ENCODE measurements at places on chromosomes 11 and 22. TPM values are rescaled to one million over a fixed set of nuclear protein-coding genes. Genes with fewer than 3 reads are reported as not detected.

- no peak overlapping the region for H3K27ac ChIP-seq
- H3K36me3 ChIP-seq = no peaks in the 10 kb centered on the region
- H3K4me1 ChIP-seq = no peaks in the 10 kb centered on the region
- no peak for DNase-seq
- no peaks in the 10 kb centered on the region for H3K27me3 ChIP-seq
- no peak overlapping the region for H3K4me3 ChIP-seq
Measured at GRCh38 chr22:34293324-34293723, 373.0 kb upstream of the LARGE1 start.

GRCh38 chr11:1300569-1301187 is 8.8 kb downstream of the TOLLIP start:
- no peaks in the 10 kb centered on the region for H3K36me3 ChIP-seq
- H3K4me1 ChIP-seq = peaks cover 79% of the 10 kb centered on the region
- H3K27ac ChIP-seq = no peak overlapping the region
- no peaks in the 10 kb centered on the region for H3K27me3 ChIP-seq
- peak; percentile 8 for DNase-seq
- no peak overlapping the region for H3K4me3 ChIP-seq

DNA sequence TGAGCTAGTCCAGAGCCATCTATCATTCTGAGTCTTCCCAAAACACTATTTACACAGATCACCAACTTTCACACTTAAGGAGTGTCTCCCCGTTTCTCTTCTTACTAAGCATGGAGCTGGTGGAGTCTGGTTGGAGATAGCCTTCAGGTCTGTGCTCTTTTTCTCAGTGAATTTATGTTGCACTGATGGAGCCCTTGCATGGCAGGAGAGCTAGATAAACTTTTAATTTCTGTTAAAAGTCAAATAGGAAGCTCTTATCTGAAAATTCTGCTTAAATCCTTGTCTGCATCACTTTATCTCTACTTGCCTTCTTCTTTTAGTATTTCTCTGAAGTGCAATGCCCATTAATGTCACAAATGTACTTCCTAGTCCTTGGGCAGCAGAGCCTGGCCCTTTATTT is 63.4 kb downstream of the ST3GAL4 start:
- H3K4me1 ChIP-seq = no peaks in the 10 kb centered on the region
- no peaks in the 10 kb centered on the region for H3K36me3 ChIP-seq
- DNase-seq = no peak

DNA sequence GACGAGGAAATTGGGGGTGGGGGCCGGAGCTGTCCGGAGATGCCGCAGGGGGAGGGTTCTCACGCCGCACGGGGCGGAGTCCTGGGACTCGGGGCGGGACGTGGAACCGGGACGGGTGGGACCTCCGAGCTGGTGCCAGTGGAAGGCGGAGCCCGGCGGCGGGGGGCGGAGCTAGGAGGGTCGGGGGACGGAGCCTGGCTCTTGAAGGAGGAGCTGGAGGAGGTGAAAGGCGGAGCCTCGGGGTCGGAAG is 271 bp downstream of the FKBP2 start:
- H3K27me3 ChIP-seq = no peaks in the 10 kb centered on the region
- peak; percentile 99 for DNase-seq
- peak overlapping the region; percentile 93 for H3K4me3 ChIP-seq
- H3K4me1 ChIP-seq = peaks cover 20% of the 10 kb centered on the region

DNA sequence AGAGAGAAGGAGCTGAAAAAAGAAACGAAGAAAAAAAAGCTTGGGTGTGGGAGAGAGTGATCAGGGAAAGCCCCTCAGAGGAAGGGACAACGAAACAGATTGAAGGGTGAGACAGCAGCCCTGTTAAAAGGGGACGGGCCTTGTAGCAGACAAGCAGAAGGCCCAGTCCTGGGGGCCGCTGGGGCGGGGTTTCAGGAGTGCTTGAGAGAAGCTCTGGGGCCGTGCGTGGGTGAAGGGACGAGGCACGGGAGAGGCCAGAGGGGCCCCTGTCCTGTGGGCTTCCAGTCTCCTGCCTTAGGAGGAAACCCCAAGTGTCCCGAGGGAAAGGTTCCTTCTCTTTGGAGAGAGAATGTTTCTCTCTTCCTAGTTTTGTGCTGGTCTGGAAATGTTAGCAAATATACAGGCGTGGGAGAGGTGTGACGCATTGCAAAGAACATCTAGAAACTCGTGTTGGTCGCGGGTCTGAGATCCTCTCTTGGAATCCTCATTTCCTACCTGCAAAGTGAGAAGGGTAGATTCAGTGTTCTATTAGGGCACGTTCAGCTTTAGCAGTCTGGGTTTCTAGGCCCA is 28.6 kb downstream of the ADAMTS15 start:
- no peak overlapping the region for H3K4me3 ChIP-seq
- no peaks in the 10 kb centered on the region for H3K27me3 ChIP-seq
- H3K27ac ChIP-seq = peak overlapping the region; percentile 43
- DNase-seq = no peak
- no peaks in the 10 kb centered on the region for H3K4me1 ChIP-seq
- H3K36me3 ChIP-seq = no peaks in the 10 kb centered on the region

DNA sequence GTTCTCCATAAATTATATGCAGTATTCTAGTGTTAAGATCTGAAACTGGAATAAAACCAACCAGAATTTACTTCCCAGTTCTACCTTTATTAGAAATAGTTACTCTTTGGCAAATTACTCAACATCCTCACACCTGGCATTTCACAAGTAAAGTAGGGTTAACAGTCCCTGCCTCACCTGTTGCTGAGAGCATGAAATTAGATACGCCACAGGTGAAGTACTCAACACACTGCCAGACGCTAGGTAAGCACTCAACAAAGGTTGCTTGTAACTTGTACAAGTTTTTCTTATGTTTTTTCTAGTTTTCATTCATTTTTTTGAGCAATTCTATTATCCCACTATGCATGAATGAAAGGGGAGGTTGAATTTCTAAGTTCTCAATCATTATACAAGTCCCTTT is 267.6 kb upstream of the ARHGAP42 start:
- H3K27ac ChIP-seq = no peak overlapping the region
- no peaks in the 10 kb centered on the region for H3K27me3 ChIP-seq
- no peak for DNase-seq
- no peaks in the 10 kb centered on the region for H3K36me3 ChIP-seq
- H3K4me1 ChIP-seq = no peaks in the 10 kb centered on the region

- peaks cover 16% of the 10 kb centered on the region for H3K27me3 ChIP-seq
- peak within 1 kb of the TSS; percentile 90 for H3K4me3 ChIP-seq
- H3K36me3 ChIP-seq = no peaks in the 10 kb centered on the region
- peak within 1 kb of the TSS; percentile 99 for H3K27ac ChIP-seq
Measured at GRCh38 chr11:832529-833113, at the start of gene CD151. CD151 (plus strand) TSS chr11:832952; CDS start chr11:836070, 3,118 bp downstream.

- H3K27me3 ChIP-seq = no peaks in the 10 kb centered on the region
- no peaks in the 10 kb centered on the region for H3K4me1 ChIP-seq
- no peak overlapping the region for H3K27ac ChIP-seq
- no peak for DNase-seq
- no peak overlapping the region for H3K4me3 ChIP-seq
Measured at GRCh38 chr11:115324581-115325432, 179.4 kb downstream of the CADM1 start.

- no peaks in the 10 kb centered on the region for H3K4me1 ChIP-seq
- H3K27ac ChIP-seq = no peak overlapping the region
- H3K27me3 ChIP-seq = no peaks in the 10 kb centered on the region
- no peak overlapping the region for H3K4me3 ChIP-seq
Measured at GRCh38 chr11:9797300-9797699, 133.4 kb downstream of the SWAP70 start.

DNA sequence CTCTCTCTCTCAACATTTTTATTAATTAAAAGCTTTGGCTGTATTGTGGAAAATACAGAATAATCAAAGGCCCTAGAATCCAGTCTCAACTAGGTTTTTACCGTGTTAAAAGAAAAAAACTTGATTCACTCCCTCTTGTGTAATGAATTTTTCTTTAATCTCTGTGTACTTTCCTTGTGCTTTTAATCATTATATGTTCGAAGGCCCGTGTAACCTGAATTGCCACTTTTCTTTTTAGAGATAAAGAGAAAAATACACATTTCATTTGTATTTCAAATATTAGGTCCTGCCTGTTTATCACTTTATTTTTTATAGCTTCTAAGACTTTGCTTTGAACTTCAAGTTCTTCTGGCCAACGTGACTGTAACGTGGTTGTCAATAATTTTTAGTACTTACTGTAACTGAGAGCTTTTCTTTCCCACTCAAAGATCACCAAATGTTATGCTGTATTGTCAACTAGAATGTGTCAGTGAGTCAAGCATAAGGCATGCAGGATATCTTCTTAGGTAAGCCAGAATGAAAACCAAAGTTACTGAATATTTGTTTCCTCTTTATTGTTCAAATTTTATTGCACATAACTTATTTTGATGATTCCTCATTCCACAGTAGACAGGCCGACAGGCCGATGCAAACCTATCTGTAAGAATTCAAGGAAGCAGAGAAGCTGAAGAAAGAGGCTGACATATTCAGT is 23.3 kb upstream of the FAR1 start:
- H3K27ac ChIP-seq = no peak overlapping the region
- no peak overlapping the region for H3K4me3 ChIP-seq
- no peaks in the 10 kb centered on the region for H3K27me3 ChIP-seq
- H3K4me1 ChIP-seq = no peaks in the 10 kb centered on the region
- H3K36me3 ChIP-seq = no peaks in the 10 kb centered on the region

DNA sequence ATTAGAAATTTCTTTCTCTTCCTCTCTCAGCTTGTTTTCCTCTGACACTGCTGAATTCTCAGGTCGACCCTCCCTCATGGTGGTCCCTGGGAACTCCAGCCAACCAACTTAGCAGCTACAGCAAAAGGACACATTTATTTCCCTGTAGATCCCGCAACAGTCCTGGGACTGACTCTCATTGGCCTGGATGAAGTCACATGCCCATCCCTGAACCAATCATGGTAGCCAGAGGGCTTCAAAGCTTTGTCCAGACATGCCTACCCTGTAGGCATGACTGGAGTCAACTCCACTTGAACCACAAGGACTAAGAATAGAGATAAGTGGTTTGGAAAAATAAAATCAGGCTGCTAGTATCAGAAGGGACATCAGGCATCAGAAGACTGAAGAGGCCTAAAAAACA is 84.6 kb upstream of the LRRC55 start:
- DNase-seq = no peak
- H3K4me1 ChIP-seq = no peaks in the 10 kb centered on the region
- no peak overlapping the region for H3K4me3 ChIP-seq
- H3K27ac ChIP-seq = no peak overlapping the region
- H3K27me3 ChIP-seq = no peaks in the 10 kb centered on the region

DNA sequence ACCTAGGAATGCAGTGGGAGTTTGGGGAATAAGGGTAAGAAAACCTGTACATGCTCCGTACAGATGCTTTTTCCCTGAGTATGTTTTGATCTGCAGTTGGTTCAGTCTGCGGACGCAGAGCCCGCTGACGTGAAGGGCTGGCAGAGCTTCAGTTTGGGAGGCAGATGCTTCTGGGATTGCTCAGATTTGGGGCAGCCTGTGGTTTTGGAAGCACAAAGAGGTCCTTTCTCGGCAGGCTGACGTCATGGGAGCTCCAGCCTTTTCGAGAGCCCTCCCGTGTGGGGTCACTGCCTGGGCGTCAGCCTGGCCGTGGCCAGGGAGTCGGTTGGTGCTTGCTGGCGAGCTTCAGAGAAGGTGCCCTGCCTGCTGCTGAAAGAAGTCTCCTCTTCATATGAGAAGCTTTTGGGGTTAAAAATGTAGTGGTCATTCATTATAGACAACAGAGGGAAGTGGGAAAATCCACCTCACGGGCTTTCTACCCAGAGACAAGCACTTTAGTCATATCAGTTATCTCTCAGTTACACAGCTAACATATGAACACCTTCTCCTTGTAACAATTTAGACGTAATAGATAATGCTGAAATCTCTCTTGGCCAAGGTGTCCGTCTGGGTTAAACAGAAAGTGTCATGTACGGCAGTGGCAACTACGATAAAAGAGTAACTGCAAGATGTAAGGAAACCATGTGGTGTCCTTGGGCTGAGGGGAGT is 26.8 kb downstream of the TPCN2 start:
- H3K4me3 ChIP-seq = no peak overlapping the region
- no peak overlapping the region for H3K27ac ChIP-seq
- no peaks in the 10 kb centered on the region for H3K36me3 ChIP-seq
- no peaks in the 10 kb centered on the region for H3K27me3 ChIP-seq
- no peaks in the 10 kb centered on the region for H3K4me1 ChIP-seq

GRCh38 chr11:706957-707816 is 1.2 kb downstream of the EPS8L2 start:
- peak; percentile 83 for DNase-seq
- H3K27ac ChIP-seq = peak overlapping the region; percentile 98
- peaks cover 24% of the 10 kb centered on the region for H3K4me1 ChIP-seq

DNA sequence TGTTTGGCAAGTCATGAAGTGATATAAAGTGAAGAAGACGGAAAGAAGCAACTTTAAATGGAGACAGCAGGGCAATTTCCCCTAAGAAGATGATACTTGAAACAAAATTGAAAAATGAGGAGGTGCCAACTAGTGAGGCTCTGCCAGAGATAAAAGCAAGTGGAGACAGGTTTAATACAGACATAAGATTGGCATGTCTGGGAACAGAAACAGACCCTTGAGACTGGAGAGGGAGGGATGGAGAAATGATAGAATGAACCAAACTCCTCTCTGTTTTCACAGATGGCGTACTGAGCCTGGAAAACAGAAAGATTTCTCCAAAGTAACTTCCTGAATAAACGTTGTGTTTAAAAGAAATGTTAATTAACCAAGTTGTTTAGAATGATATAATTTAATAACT is 354.5 kb upstream of the ANO5 start:
- DNase-seq = no peak
- H3K4me1 ChIP-seq = no peaks in the 10 kb centered on the region
- no peaks in the 10 kb centered on the region for H3K27me3 ChIP-seq
- no peak overlapping the region for H3K4me3 ChIP-seq
- no peak overlapping the region for H3K27ac ChIP-seq

DNA sequence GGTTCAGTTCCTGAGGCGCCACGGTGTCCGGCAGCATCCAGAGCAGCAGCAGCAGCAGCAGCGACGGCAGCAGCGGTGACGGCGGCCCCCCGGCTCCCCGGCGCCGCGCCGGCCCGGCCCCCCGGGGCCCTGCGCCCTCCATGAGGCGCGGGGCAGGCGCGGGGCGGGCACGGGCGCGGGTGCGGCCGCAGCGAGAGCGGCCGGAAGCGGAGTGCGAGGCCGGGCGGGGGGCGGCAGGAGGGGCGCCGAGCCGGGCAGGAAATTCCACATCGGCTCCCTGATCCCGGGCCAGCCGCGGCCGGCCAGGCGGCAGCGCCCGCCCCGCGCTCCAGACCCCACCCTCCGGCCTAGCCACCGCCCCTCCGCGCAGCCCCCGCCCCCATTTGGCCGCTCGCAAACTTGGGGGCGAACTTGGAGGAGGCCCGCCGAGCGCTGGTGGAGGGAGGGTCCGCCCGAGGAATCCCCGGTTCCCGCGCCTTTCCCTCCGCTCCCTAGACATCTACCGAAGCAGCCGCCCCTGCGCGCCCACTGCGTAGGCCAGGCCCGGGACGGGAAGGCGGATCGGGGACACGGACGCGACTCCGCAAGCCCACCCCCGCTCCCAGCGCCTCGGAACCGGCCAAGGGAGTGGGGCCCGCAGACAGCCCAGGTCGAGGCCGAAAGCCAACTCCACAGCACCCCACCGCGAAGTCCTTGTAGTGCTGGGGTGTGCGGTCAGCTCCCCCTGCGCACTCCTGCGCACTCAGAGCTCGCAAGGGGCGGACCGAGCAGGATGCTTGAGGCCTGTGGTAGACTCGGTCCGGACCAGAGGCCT is at the start of gene SCARF2:
Gene SCARF2, minus strand, starts transcription at position 213 of the 814 bp plus-strand sequence. Its CDS starts 71 bp downstream, at position 142.
- peaks cover 37% of the 10 kb centered on the region for H3K4me1 ChIP-seq
- peak within 1 kb of the TSS; percentile 34 for H3K4me3 ChIP-seq
- peak within 1 kb of the TSS; percentile 80 for H3K27ac ChIP-seq
- DNase-seq = peak; percentile 48

Gene OR6A2
- 0.40 TPM for total RNA-seq

Gene NXPE2
- total RNA-seq = 2.8 TPM

Gene CYP2D6
- 85.1 TPM for total RNA-seq

Gene KCNQ1
- total RNA-seq = 55.6 TPM

Gene SPA17
- total RNA-seq = 0.88 TPM

Gene NOX4
- 0.80 TPM for total RNA-seq

Gene KDM4E
- total RNA-seq = not detected

Data from Peyer's patch (tissue), 4 donors.